ENCODE measurements at places on chromosomes 16 and 17.

GRCh38 chr16:23303685-23304084, 1.6 kb downstream of the SCNN1B start:
- no peak for DNase-seq

DNA sequence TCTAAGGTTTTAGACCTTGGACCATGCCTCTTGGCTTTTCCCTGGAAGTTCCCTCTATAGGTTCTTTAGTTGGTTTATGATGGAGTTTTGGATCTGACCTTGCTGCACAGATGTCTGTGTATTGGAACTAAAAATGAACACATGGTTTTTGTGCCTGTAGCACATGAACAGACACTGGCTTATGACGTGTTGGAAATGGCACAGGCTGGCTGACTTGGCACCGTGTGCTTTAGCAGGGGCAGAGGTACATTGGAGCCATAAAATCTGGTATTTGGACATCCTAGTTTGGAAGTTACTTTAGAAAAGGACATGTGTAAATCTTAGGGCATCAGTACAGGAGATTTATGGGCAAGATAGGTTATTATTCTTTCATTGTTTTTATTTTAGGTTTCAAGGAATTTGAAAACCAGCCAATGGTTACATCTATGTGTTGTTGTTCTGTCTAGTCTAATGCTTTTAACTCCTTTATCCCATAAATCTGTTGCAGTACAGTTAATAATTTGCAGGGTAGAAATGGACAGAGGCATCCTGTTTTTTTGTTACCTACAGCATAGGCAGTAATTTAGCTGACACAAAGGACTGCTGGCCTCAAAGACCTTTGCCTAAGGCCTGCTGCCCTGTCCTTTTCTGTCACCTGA, 6.0 kb downstream of the SOCS7 start:
- DNase-seq: no peak

GRCh38 chr17:32523017-32523680, 36.4 kb downstream of the CDK5R1 start:
- no peak for DNase-seq

DNA sequence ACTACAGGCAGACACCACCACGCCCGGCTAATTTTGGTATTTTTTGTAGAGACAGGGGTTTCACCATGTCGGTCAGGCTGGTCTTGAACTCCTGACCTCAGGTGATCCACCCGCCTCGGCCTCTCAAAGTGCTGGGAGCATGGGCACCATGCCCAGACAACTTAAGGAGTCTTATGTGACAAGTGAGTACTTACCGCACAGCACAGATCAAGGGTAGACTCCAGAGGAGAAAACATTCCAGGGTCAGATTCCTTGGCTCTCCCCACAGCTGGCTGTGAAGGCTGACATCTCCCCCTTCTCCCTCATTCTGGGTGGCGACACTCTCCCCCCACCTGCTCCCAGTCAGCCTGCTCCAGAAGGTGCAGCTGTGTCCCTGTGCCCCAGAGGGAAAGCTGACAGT, 10.6 kb downstream of the ZSCAN10 start:
- no peak for DNase-seq

- no peak for DNase-seq
These were observed 18.3 kb downstream of the KRT12 start for GRCh38 chr17:40848583-40849235.

All from uterus (tissue), 4 donors.